ENCODE measurements at places on chromosomes 13 and 19.

DNA sequence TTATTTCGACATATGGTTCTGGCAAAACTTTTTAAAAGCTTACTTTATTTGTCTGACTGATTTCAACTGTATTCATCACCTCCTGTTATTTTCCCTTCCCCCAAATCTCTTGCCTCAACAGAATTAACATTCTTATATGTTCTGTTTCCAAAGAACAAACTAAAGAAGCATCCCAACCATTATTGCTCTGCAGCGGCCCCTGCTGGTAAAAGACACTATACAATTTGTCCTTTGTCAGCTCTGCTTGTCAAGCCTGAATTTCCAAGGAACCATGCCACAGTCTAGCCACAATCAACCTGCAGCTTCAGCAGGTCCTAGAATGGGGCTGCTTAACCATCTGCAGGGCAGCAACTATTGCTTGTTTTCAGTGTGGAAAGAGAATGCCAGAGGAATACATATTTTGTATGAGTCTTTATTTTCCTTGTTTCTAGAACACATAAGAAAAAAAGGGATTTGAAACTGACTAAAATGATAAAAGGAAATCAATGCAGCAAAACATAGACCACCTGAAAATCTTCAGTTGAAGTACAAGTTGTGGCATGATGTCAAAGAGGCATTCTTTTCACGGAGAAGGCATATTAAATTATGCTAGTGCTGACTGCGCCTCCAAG, 845.3 kb downstream of the DIAPH3 start:
- peak; percentile 41 for DNase-seq

DNA sequence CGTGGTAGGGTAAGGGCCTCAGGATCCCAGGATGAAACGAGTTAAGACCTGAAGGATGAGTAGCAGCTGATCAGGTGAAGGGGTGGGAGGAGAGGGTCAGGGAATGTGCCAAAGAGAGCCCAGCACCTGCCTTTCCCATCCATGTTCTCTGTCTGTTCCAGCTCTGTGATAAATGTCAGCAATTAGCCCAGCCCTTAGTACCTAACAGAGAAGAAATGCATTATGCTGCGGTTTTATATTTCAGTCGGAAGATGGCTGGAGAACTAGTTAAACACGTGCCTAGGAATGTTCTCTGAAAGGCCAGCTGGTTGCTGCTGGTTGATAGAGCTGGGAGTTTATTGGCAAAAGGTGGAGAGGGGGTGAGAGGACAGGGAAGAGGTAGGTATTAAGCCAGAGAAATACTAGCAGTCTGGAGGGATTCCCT, 268.2 kb downstream of the SHISA2 start:
- no peak for DNase-seq

DNA sequence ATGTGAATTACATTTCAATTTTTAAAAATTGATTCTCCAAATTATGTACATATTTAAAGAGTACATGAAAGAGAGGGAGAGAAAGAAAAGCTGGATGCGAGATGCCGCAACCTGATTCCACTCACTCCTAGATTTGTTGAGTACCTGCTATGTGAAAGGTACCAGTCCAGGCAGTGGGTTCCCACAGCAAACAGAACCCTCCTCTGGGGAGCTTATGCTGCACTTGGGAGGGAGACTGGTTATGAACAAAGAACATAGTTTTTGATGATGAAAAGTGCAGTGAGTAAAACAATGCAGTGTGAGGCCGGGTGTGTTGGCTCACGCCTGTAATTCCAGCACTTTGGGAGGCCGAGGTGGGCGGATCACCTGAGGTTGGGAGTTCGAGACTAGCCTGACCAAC, 43.4 kb downstream of the ACTN4 start:
- DNase-seq, result no peak

DNA sequence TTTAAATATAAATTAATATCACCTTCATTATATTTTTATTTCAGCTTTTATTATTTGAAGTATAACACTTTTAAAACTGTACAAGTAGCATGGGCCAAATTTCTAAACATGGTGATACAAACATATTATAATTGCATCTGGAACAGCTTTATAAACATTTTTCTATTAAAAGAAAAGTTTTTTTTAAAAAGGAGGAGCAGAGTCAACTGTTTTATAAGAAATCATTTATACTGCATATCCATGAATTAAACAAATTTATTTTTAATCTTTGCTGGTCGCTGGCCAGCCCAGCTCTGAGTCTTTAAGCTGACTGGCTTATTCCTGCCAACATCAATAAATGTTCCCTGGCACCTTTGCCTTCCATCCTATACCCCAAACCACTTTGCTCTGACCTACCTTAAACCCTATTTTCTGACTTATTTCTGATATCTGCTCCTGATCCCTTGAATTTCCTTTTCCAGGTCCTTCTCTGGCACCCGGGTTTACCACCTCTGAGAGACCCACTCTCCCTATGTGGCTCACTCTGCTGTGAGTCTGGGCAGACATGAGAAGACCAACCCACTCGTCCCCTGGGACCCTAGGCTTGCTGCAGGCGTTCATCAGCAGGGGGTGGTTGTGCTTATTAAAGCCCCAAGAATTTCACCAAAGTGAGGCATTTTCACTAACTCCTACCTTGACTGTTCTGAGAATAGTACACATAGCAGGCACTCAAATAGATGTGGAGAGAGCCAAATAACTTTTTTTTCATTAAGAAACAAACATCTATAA, 220.3 kb downstream of the KLF12 start:
- DNase-seq, result no peak

- DNase-seq, result no peak
These were observed 117.6 kb downstream of the DNAJC15 start for GRCh38 chr13:43140985-43141384.

GRCh38 chr13:109145631-109146030, 516.2 kb downstream of the MYO16 start:
- DNase-seq, result peak; percentile 8

DNA sequence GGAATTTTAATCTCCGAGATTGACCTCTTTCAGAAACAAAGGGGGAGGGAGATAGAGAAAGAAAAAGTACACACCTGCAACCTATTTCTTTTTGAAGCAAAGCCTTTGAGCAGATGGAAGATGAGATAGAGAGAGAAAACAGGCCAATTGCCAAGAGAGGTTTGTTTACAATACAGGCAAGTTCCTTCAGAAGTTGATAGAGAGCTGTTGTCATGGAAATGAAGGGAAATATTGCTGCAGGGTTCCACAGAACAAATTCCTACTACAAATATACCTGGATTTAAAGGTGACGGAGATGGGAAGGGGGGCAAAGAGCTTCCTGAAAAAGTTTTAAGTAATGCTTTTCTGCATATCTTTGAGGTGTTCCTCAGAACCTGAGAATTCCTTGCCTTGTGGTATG, 388.4 kb downstream of the NDFIP2 start:
- no peak for DNase-seq

- DNase-seq, result no peak
These were observed 666.4 kb downstream of the OLFM4 start for GRCh38 chr13:53694814-53695532.

Measured in CD4-positive, alpha-beta T cell treated with Interleukin-6 for 4 hours (primary cell).